Naive thymus-derived CD8-positive, alpha-beta T cell (primary cell): ENCODE measurements at places on chromosomes 3 and 15. TPM values are rescaled to one million over a fixed set of nuclear protein-coding genes. Genes with fewer than 3 reads are reported as not detected.

- DNase-seq, result no peak
Observed at GRCh38 chr15:32877252-32878019, 159.6 kb downstream of the GREM1 start.

GRCh38 chr15:23565395-23566070 lies at the start of gene MKRN3:
Gene MKRN3 (plus strand): TSS chr15:23565674. CDS start chr15:23565783, 109 bp downstream.
- DNase-seq, result peak; percentile 6

- DNase-seq, result no peak
Observed at GRCh38 chr3:134057654-134058110, 28.0 kb upstream of the SLCO2A1 start.

DNA sequence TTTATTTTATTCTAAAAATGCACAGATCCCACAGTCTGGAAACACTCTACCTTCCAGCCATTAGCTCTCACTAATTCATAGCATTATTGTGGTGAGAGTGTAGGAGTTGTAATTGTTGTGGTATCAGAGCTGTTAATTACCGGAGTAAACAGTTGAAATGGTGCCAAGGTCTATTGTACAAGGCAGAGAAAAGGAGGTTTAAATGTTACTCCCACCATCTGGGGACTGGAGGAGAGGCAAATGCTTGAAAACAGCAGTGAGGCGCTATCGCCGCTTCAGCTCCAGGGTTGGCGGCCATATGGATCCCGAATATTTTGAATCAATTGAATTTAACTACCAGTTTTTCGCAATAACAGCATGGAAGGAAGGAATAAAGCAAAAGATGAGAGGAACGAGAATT lies 113.1 kb upstream of the C15orf61 start:
- no peak for DNase-seq

The SCN11A gene
- not detected for polyA plus RNA-seq

GRCh38 chr15:40266828-40267304 lies 16.0 kb downstream of the ANKRD63 start:
- DNase-seq, result no peak

- no peak for DNase-seq
Observed at GRCh38 chr3:34008836-34009809, 210.7 kb downstream of the PDCD6IP start.

- no peak for DNase-seq
Observed at GRCh38 chr15:50355619-50355905, 564 bp upstream of the GABPB1 start.

The THPO gene
- not detected for polyA plus RNA-seq

The IFT80 gene
- polyA plus RNA-seq, result 4.8 TPM

DNA sequence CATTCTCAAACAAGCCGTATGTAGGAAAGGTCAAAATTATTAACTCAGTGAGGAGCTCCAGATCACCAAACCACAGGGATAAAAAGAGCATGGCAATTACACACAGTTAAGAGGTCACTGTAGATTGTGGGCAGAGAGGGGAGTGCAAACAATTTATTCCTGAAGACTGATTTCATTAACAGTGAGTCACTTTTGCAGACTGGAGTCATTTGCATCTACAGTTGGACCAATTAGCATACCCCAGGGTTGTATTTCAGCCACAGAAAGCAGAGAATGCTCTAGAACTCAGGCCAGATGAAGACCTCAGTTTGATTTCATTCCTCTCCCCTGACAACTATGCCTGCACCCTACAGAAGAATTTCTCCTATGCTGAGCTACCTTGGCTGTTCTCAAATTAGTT lies 40.1 kb downstream of the SETMAR start:
- no peak for DNase-seq

The ZKSCAN7 gene
- polyA plus RNA-seq, result 5.9 TPM

DNA sequence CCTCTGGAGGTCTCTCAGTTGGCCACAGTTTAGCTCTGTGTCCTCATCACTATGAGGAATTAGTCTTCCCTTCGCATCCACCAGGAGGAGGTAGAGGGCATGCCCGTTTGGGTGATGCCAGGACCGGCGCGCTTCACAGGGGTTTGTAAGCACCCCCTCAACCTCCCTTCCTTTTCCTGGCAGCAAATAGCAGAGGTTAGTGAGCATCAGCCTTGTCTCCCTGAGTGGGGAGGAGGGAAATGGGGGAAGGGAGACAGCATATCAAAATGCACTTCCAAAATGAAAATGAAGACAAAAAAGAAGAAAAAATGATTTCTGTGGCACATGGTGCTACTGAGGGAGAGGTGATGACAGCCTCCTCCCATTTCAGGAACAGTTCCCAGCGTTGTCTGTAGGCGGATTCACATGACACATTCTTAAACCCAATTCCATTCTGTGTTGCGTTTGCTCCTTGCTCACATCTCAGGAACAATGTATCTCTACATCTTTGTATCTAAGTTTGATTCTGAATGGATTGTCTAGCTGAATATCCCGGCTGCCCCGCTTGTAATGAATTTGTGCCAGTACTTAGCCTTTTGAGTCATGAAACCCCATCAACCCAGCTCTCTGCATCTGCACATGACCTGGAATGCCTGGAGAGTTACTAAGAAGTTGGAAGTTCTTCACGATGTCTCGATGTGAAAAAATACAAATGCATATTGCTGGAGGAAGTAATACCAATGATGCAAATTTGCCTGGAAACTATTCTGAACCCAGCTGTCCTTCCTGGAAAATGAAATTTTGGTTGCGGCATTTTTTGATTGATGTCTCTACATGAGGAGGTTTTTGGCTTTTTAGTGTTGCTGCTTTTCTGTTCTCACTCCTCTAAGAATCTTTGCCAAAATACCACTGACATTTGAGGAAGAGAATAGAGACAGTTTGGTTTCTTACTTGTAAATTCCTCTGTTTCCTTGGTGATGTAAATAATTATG lies 45.2 kb downstream of the TYRO3 start:
- peak; percentile 32 for DNase-seq

DNA sequence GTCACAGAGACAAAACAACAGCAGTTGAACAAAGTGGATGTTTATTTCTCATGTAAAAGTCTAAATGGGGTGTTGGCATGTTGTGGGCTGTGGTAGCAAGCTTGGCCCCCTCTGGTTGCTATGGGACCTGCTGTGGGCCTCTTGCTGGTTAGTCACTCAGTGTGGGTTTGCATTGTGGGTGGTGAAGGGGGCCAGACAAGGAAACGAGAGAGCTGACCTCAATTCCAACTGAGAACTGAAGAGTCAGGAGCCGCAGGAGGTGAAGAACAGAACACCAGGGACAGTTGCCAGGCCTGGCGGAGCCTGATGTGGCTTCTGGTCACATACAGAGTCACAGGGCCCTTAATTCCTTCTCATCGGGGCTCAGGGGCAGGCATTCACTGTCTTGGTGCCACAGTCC lies 1.9 kb upstream of the ADPGK start:
- DNase-seq, result no peak

- DNase-seq, result peak; percentile 55
Observed at GRCh38 chr15:89361451-89362202, 27.0 kb upstream of the POLG start.

DNA sequence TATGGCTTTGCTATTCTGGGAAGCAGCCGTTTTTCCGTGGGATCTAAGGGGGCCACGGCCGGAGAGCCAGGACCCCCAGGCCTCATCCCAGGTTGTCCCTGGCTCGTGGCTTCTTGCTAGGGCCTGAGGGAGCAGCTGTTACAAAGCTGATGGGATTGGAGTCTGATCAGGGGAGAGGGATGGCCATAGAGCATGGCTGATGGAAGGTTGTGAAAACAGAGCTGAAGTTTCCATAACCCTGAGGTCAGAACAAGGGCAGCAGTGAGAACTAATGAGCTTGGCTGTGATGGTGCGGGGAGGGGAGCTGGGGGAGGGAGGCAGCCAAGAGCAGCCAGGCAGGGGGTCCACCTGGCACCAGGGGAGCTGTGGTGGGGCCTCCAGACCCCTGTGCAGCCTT lies 63.0 kb downstream of the LINGO1 start:
- DNase-seq, result no peak

DNA sequence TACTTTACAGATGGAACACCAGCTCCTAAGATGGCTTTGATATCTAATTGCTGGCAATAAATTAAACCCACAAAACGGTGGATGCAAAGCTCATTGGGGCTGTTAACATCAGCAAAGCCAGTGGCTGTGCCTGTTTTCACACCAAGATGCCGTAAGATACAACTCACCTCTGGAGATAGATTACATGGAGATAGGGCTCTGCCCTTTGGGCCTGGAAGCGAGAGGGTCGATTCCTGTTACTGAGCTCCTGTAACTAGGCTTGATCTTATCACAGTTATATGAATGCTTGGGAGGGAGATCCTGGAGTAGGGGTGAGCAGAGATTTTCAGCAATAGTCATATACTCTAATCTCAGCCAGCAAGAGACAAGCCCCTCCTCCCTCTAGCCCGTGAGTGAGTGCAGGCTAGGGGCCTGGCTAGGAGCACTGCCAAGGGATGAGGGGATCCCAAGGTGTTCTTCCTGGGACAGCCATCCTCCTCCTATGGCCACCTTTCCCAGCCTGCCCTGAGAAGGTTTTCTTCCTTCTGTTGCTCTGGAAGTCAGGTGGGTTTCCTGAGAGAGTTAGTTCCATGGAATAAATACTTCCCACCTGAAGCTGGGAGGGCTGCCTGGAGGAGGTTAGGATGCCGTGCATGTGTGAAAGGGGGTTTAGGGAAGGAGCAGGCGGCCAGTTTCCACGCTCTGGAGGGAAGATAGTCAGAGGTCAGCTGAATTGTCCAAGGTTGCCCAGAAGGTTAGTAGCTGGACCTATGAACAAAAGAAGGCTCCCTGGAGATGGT lies 18.1 kb upstream of the DOCK3 start:
- no peak for DNase-seq

GRCh38 chr3:127339016-127339415 lies 51.2 kb upstream of the PRR20G start:
- DNase-seq, result no peak

DNA sequence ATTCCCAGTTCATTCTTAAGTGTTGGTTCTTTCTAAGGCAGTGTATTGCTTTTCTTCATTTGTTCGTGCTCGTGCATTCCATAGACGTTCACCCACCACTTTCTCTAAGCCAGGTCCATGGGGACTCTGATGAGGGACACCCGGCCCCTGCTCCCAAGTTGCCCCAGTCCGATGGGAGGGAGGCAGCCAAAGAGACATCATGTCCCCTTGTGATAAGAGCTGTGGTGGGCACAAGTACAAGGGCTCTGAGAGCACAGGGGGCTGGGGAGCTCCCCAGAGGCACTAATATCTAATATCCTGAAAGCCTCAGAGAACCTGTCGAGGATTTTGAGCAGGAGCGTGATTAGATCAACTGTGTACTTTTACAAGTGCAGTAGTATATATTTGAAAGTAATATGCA lies 6.3 kb downstream of the SPSB4 start:
- DNase-seq, result no peak

DNA sequence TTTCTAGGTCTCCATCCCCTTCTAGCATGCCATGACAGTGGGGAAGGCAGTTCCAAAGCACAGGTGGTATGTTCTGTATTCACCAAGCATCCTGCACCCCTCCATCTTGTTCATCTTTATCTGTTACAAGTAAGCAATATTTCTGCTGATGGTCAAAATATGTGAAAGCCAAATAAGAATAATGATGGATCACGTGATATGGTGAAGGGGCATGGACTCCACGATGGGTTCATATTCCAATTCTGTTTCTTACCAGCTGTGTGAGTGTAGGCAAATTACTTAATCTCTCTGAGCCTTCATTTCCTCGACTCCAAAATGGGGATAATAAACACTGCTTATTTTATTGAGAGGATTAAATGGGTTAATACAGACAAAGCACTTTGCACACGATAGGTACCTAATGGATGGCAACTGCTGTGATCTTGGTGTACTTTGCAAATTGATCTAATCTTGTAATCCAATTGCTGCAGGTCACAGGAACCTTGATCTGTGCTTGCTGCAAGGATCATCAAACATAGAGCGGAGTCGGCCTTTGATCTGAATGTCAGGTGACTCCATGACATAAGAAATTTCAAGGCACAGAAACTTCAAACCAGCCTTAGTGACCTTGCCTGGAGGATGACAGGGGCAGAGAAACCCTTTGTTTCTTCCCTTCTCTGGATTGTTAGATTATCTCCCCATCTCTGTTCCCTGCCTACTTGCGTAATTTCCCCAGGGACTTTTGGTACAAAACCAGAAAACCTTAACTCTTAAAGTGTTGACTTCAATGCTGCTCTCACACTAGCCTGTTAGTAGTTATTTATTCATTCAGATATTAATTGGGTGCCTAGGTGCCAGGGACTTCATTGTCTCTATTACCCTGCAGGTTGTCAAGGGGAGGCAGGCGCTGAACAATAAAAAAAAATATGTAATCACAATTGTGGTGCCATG lies 25.8 kb downstream of the SIAH2 start:
- peak; percentile 26 for DNase-seq

The THSD4 gene
- polyA plus RNA-seq, result not detected

The UPK1B gene
- polyA plus RNA-seq, result not detected

DNA sequence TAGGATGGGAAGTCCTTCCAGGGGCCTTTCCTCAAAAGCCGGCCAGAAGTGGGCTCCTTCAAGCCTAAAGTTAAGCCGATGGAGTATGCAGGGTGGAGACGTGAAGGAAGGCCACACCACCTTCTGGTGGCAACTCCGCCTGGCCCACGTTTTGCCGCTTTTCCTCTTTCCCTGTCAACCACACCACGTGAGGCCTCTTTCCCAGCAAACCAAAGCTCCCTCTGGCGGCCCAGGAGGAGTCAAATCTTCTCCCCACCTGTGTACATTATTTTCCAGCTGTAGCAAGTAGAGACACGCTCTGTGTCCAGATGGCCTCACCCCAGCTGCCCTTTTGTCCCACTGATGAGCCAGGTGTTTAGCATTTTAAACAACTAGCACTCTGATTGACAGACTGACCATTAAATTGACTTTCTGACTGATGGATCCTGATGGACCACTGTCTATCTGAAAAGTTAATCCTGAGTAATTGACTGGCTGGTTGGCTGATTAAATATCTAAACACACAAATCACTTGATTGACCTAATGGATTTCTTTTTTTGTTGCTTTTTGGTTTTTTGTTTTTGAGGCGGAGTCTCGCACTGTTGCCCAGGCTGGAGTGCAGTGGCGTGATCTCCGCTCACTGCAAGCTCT lies 59.6 kb upstream of the ZBTB38 start:
- no peak for DNase-seq

GRCh38 chr3:106185949-106186348 lies 317.1 kb upstream of the CBLB start:
- DNase-seq, result no peak

The LRRC15 gene
- not detected for polyA plus RNA-seq

The VEPH1 gene
- not detected for polyA plus RNA-seq

The ITPKA gene
- polyA plus RNA-seq, result not detected

GRCh38 chr3:7707187-7707586 lies 794.4 kb upstream of the LMCD1 start:
- DNase-seq, result no peak

GRCh38 chr15:55220606-55221005 lies 23.9 kb upstream of the RSL24D1 start:
- no peak for DNase-seq

The AQP9 gene
- polyA plus RNA-seq, result not detected
